ENCODE measurements at places on chromosomes 6 and 20.

GRCh38 chr20:52590100-52590499 lies 382.1 kb upstream of the TSHZ2 start:
- no peak for DNase-seq

- DNase-seq: no peak
Observed at GRCh38 chr20:34045294-34045693, 51.6 kb downstream of the RALY start.

GRCh38 chr20:38873050-38873581 lies 53.1 kb upstream of the FAM83D start:
- peak; percentile 73 for DNase-seq

DNA sequence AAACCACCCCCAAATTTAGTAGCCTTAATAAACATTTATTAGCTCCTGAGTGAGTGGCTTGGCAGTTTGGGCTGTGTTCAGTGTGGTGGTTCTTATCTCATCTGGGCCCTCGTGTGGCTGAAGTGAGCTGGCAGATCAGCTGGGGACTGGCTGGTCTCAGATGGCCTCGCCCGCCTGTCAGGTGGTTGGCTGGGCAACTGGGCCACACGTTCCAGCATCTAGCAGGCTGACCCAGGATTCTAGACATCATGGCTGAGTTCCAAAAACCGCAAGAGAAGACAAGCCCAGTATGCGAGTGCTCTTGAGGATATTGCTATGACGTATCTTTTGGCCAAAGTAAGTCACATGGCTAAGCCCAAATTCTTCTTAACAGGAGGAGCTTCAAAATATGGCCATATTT lies 28.9 kb downstream of the EIF2S2 start:
- no peak for DNase-seq

DNA sequence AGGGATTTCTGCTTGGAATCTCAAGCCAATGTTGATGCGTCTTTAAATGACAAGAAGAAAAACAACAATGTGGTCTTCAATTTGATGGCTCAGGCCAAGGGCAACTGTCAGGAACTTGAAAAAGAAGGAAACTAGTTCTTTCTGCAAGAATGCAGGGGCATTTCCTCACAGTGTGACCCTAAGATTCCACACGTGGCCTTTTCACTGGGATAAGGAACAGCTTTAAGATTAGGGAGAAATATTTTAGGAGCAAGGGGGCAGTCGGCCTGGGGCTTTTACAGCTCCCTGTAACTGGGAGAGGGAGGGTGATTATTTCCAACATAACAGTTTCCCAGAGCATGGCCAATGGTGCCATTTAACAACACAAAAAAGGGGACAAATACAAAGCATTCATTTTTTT lies 39.4 kb upstream of the MRPS10 start:
- no peak for DNase-seq

- no peak for DNase-seq
Observed at GRCh38 chr6:15264902-15265761, 19.3 kb downstream of the JARID2 start.

- no peak for DNase-seq
Observed at GRCh38 chr20:37379967-37380828, 34.3 kb downstream of the SRC start.

- DNase-seq: no peak
Observed at GRCh38 chr6:82588020-82588419, 224.4 kb downstream of the TPBG start.

GRCh38 chr20:41046716-41047115 lies 18.1 kb downstream of the TOP1 start:
- no peak for DNase-seq

GRCh38 chr20:25394996-25395395 lies 4.4 kb upstream of the ABHD12 start:
- DNase-seq: no peak

- no peak for DNase-seq
Observed at GRCh38 chr20:23161244-23161891, 75.2 kb upstream of the CD93 start.

DNA sequence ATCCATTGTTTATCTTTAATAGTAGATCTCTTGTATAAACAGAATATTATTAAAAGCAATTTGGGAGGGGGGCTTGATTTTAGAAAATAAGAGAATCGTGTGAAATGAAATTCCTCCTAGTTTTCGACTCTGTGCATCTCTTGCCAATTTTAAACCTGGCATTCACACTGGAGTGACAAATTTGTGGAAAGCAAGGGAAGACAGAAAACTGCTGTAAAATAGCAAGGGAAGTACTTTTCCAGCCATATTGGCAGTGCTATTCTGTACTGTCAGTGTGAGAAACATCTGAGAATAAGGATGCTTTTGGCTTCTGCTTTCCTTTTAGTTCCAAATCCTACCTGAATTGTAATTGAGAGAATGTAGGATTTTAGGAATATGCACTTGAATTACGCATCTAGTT lies 40.2 kb downstream of the TOP1 start:
- no peak for DNase-seq

DNA sequence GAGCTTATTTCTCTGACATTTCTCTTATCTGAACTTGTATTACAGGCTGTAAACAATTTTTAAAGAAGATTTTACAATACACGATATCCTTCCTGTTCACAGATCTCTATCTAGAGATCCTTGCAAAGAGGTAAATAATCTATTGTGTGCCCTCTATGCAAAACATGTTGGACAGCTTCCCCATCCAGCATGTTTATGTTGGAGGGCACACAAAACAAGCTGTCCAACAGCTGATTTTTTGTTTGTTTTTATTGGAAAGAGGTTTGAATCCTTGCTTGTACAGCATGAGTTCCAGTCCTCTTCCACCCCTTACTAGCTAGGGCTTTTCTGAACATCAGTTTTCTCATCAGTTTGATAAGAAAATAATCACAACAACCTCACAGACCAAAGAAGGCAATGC lies 62.3 kb upstream of the SYNDIG1 start:
- DNase-seq: no peak

DNA sequence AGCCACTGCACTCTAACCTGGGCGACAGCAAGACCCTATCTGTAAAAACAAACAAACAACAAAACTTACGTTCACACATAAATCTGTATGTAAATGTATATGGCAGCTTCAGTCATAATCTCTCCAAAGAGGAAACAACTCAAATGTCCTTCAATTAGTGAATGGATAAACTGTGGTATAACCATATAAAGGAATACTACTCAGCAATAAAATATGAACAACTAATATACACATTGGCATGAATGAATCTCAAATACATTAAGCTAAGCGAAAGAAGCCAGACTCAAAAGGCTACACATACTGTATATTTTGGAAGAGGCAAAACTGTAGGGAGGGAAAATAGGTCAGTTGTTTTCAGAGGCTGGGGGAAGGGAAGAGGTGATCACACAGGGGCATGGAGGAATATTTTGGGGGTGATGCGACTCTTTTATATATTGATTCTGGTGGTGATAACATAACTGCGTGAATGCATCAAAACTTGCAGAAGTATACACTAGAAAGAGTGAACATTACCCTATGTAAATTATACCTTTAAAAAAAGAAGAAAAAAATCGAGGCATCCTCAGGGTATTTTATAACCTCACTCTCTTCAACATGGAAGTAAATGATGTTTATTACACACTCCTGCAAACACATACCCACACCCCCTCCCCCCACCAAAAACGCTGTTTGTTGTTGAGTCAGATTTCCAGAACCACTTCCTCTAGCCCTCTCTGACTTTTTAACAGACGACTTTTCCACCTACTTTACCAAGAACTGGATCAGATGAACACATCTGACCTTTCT lies 115.2 kb upstream of the RNF24 start:
- DNase-seq: no peak

DNA sequence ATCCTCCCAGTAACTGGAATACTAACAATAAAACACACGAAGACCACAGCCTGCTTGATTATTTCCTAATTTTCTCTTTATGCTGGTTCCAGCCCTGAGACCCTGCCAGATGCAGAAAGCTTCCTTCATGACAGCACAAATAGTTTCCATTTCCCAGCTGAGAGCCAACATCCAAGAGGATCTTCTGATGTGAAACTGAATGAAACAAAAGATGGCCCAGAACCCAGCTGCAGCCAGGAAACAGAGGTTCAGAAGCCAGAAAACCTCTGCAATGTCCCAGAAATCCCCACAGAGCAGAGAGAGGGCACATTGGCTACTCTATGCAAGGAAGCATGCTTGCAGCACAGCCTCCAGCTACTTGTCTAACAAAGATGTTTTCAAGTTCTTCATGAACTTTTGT lies 61.8 kb upstream of the PLEKHG1 start:
- DNase-seq: no peak

DNA sequence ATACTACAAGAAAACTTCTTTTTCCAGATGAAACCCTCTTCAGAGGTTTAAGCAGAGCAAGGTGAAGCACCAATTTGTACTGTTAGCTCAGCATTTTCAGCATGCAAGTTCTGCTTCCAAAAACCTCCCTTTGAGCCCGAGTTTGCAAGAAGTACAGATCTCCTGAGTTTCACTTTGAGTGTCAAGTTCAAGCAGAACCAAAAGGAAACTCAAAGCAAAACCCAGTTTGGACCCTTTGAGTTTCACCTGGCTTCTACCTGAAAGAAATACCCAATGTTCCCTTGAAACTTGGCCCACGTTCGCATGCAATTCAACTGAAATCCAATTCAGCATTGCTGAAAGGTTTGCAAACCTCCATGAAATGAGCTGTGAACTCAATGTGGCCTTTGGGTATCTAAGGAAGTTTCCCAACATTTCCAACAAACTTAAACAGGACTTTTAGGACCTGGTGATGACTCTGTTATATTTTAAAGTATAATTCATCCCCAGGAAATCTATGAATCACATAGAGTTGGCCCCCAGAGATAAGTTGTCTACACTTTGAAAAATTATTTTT lies 62.9 kb upstream of the HBS1L start:
- no peak for DNase-seq

- no peak for DNase-seq
Observed at GRCh38 chr6:116060572-116061283, at the start of gene FRK. Gene FRK (minus strand): TSS chr6:116060891. CDS start chr6:116060311, 580 bp downstream.

DNA sequence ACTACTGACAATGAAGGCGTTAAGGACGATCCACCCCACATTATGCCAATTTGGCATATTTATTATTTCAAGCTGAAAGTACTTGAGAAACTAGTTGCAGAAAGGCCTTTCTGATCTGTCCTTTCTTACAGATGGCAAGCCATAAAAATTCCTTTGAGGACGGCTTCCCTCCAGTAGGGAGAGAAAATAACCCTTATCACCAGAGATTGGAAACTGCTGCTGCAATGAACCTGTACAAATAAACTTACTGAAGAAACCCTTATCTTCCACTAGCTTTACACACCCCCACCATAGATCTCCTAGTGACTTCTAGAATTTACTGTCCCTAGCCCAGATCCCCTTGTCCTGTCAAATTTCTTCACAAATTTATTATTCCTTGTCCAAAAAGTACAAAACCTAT lies 105.2 kb downstream of the MAP7 start:
- DNase-seq: no peak

DNA sequence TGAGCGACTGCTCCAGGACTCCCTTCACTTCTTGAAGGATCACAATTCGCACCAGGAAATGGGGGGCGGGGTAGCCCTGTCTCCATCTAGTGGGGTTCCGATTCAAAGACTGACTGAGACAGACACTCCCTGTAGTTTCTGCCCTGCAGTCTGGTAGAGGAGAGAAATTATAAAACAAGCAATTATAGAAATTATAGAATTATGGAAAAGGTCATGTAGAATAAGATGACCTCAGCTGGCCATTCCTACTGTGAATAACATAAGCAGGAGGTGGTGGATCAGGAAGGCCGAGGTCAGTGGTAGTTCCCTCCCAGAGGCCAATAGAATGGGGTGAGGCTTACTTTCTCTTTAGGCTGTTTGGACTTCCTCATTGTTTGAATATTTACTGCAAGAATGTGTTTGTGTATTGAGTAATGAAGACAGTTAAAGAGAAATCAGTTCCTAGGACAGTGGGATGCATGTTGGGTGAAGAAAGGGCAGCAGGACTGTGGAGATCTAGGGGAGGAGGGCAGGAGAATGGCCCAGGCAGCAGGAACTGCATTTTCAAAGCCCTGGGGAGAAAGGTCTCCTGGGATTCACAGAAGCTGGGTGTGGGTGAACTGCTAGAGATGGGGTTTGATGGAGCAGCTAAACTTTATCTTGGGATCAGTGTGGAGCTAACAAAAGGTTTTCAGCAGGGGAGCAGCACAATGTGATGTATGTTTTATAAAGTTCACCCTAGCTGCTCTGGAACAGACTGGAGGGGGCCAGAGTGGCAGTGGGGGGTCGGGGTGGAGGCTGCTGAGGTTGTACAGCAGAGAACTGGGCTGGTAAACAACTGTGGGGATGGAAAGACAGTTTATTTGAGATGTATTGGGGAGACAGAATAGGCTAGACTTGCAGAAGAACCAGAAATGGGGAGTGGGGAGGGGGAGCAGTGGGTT lies 2.1 kb downstream of the ZNF341 start:
- DNase-seq: no peak

- DNase-seq: peak; percentile 13
Observed at GRCh38 chr6:27091661-27092315, 155.7 kb upstream of the PRSS16 start.

DNA sequence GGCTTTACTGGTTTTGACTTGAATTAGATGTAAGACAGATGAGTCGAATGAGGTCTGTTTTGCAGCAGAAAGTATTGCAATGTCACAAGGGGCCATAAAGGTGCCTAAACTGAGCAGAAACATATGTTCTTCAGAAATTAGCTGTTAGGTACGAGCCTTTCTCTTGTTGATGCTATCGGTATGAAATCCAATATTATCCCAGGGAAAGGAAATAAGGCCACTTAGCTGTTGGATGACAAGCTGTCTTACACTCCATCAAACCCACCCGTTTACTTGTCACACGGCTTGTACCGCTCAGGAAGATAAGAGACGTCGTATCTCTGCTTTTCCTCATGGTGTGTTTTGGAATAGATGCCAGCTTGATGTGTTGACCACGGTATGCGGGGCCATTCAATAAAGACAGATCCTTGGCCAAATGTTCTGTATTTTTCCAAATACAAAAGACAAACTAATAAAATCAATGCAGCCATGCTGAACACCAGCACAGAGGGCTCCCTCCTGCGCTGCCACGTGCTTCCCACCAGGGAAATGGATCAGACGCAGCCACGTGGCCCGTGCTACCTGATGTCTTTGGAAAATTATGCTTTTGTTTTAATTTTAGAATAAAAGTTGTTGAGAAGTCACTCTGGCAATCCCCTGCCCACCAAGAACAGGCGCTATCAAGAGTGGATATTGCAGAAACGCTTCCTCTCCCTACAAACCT lies 255.9 kb upstream of the SULF2 start:
- DNase-seq: no peak

- DNase-seq: no peak
Observed at GRCh38 chr6:27994616-27995015, 37.6 kb downstream of the OR2B6 start.

All from stimulated activated CD4-positive, alpha-beta T cell treated with anti-CD3 and anti-CD28 coated beads, Interleukin-12 subunit alpha, Interleukin-12 subunit beta, amount 100 ng/mL, for 4 hours (primary cell).